ENCODE measurements at places on chromosomes 3 and 15.

GRCh38 chr15:67505675-67506572 is 15.0 kb upstream of the C15orf61 start:
- DNase-seq, result no peak

DNA sequence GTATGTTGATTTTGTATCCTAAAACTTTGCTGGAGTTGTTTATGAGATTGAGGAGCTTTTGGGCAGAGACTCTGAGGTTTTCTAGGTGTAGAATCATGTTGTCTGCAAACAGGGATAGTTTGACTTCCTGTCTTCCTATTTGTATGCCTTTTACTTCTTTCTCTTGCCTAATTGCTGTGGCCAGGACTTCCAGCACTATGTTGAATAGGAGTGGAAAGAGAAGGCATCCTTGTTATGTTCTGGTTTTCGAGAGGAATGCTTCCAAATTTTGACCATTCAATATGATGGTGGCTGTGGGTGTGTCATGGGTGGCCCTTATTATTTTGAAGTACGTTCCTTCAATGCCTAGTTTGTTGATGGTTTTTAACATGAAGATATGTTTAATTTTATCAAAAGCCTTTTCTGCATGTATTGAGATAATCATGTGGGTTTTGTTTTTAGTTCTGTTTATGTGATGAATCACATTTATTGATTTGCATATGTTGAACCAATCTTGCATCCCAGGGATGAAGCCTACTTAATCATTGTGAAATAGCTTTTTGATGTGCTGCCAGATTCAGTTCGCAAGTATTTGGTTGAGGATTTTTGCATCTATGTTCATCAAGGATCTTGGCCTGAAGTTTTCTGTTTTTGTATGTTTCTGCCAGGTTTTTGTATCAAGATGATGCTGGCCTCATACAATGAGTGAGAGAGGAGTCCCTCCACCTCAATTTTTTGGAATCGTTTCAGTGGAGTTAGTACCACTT is 188.1 kb downstream of the MINAR1 start:
- no peak for DNase-seq

GRCh38 chr3:172179680-172180399 is 140.5 kb downstream of the FNDC3B start:
- DNase-seq, result no peak

- DNase-seq, result no peak
These were observed 180.0 kb downstream of the KCNAB1 start for GRCh38 chr3:156300371-156300770.

DNA sequence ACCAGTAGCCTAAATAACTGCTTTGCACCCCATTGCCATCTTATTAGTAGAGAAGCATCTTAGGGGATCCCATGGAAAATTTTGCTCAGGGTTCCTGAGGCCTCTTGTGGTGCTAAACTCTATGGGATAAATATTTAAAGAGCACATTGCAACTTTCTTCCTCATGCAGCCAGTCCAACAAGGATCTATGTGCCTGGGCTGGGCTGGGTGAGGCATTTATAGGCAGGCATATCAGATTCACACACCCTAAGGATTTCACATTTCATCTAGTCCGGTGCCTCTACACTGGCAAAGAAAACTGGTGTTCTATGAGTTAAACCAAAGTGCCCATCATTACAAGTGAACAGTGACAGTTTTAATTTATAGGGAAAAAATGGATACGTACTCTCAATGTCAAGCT is 512.3 kb downstream of the EDEM1 start:
- DNase-seq, result no peak

GRCh38 chr15:74502301-74502700 is 38.7 kb upstream of the ARID3B start:
- DNase-seq, result no peak

- DNase-seq, result no peak
These were observed 455.2 kb upstream of the ARPP21 start for GRCh38 chr3:35183927-35184675.

DNA sequence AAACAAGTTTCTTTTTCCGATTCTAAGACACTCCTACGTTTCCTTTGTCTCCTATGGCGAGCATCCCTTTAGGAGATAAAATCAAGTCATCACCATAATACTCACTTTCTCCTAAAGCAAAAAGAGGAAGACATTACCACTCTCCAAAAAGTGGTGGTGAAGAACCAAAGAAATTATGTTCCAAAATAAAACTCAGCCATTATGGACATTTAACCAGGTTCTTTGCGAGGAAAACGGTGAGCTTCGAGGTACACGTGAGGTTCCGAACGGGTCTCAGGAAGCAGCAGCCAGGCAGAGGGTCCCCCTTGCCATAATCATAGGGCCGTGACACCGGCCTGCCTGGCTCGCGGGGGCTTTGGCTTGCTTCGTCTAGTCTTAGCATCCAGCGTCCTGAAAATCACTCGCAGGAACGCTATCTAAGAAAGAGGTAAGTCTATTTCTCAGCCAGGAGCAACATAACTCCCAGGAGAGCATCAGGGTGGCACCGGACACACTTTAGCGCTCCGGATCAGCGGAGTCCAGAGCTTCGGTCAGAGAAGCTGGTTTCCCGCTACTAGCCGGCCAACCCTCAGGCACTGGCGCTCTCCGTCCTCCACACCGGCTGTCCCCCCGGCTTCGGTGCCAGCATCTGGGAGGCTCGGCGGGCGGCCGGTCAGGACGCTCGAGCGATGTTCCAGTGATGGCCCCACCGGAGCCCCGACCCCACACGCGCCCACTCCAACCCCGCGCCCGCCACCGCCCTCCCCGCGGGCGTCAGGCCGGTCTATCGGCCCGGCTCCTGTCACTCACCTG is 581 bp downstream of the IP6K1 start:
- no peak for DNase-seq

DNA sequence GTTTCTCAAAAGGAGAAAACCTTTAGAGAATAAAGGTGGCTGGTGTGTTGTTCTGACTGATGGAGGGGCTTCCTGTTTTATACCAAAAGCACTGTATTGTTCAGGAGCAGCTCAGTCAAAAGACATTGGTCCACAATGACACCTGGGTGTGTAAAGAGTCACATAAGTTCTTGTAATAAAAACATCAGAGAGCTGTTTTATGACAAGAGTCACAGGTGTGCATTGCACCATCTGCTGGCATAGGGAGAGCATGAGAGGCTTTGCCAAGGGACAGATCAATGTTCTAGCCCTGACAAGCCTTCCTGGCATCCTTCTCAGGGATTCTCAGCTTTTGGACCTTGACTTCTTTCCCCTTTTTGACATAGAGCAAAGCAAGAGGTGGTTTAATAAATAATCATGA is 20.4 kb downstream of the ARPP21 start:
- no peak for DNase-seq

- DNase-seq, result no peak
These were observed 159.2 kb upstream of the SLCO3A1 start for GRCh38 chr15:91694131-91694830.

- no peak for DNase-seq
These were observed 14.5 kb downstream of the MAP6D1 start for GRCh38 chr3:183810643-183811594.

DNA sequence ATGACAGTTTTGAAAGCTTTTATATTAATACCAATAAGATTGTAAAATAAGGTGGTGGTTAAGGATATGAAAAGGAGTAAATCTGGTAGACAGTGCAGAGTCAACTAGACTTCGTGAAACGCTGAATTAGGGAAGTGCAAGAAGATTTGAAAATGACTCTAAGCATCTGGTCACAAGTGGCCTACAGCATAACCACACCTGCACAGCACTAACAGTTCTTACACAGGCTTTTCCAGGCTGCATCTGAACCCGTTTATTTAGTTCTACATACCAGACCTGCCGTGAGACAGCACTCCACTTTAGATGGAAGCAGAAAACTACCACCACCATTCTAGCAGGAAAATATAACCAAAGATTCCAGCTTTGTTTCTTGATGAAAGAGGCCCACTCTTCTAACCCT is 1.9 kb downstream of the DMXL2 start:
- no peak for DNase-seq

DNA sequence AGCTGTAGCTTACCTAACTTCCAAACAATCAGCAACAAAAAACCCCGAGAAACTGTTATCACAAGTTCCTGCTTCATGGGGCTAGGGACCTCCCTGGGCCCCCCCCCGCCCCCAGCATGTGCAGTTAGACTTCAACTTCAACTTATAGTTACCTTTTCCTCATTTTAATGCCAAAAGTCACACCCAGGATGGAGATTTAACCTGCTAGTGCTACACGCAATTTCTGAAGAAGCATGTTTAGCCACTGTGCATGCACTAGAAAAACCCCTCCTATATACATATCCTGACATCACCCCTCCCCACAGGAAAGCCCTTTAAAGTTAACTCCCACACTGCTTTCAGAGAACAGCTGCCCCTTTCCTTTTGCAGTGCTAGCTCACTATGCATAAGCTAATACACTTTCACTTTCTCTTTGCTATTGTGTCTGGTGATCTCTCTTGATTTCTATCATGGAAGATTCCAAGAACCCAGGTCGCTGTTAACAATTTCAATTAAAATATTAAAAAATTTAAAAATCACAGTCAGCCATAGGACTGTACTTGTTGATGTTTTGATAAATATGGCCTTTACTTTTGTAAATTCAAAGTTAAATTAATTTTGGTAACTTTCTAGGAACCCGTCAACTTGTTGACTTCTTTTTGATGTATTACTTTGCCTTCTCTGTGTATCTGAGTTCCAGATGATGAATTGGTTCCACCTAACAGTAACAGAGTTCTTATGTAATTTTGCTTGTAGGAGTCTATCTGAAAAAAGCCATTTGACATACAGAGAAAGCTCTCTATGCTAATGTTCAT is 75.2 kb upstream of the ACAD9 start:
- DNase-seq, result no peak

- no peak for DNase-seq
These were observed 53.9 kb upstream of the MELTF start for GRCh38 chr3:197083486-197083885.

- no peak for DNase-seq
These were observed 232.4 kb downstream of the NFKBIZ start for GRCh38 chr3:102081572-102082289.

GRCh38 chr3:30073040-30073439 is 533.4 kb upstream of the TGFBR2 start:
- DNase-seq, result no peak

DNA sequence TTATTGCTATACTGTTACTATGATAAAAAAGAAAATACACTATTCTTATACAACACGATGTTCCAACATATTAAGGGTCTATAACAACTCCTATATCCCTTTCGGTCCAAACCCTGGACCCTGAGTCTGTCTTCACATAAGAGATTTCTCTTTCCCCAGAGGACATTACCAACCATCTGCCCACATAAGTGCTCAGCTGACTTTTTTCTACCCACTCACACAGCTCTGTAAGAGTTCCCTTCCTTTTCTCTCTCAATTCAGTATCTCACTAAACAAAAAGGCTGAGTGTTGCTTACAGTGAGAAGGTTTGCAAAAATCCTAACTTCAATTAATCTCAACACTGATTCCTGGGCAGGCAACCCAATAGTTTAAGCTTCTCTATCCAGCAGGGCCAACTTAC is 30.5 kb downstream of the ITGB5 start:
- DNase-seq, result no peak

- DNase-seq, result no peak
These were observed 12.1 kb upstream of the CNBP start for GRCh38 chr3:129195731-129196256.

GRCh38 chr3:99645277-99646106 is 7.1 kb downstream of the COL8A1 start:
- no peak for DNase-seq

- no peak for DNase-seq
These were observed 30.5 kb downstream of the XRN1 start for GRCh38 chr3:142417302-142417701.

GRCh38 chr15:67349634-67350033 is 95.0 kb downstream of the IQCH start:
- DNase-seq, result no peak

DNA sequence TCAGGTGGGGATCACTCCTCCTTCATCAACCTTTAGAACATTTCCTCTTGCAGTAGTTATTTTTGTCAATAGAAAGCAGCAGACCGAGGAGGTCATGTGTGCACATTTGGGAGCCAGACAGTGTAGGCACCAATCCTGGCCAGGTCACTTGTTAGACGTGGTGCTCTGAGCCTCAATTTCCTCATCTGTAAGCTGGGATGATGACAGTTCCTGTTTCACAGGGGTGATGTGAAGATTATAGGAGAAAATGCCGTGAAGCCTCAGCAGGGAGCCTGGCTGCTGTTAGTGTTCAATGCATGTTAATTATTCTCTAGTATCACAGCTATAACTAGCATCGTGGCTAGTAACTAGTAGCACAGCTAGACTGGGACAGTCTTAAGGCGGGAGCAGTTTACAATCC is 64.7 kb downstream of the ATP2B2 start:
- DNase-seq, result no peak

DNA sequence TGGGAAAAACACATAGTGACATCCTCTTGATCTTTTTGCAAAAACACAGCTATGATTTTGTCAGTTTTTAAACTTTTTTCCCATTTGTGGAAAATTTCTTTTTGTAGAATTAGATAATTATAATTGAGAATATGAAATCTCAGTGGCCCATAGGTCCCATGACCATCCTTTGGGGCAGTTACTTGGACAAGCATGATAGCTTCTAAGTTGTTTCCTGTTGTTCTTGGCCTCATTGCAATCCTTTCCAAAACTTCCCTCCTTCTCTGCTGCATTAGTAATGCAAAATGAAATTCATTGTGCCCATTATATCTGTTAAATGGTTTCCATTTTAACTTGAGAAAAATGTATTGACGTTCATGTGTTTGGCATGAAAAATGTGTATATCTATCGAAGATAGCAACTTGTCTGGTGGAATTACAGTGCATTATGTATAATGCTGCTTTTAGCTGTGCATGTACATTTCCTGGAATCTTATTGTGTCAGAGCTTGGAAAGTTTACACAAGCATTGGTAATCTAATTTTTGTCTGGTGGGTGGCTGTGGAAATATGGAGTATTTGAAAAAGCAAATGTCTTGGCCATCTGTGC is 70.0 kb downstream of the MDFIC2 start:
- DNase-seq, result no peak

DNA sequence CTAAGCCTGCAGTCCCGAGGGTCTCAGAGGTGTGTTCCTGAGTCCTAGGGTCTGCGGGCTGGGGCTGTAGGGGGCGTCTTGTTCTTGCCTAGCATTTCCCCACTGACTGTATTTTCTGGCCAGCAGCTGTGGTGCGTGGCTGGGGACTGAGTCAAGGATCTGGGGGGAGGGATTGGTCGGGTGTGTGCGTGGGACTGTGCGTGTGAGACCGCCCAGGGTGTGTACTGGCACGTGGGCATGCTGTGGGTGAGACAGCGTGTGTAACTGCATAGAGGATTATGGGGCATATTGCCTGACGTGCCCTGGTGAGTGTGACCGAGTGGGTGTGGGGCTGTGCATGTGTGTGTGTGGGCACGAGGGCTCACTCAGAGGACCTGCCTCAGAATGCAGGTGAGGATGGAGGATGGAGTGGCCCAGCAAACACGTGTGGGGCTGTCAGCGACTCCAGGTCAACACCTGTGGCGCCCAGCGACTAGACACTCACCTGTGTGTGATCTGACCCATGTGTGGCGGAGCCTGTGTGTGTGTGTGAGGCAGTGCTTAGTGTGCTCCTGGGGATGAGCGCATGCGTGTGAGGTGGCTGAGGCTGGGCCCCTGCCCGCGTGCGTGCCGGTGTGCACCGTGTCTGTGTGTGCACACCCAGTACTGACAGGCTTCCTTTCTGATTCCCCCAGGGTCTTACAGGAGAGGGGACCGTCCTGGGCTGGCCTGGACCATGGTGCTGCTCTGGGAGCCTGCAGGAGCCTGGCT is 20.9 kb downstream of the FBLN2 start:
- no peak for DNase-seq

GRCh38 chr3:63168179-63168578 is 109.9 kb upstream of the SYNPR start:
- DNase-seq, result no peak
